ENCODE measurements at places on chromosomes 11 and 22. TPM values are rescaled to one million over a fixed set of nuclear protein-coding genes. Genes with fewer than 3 reads are reported as not detected.

GRCh38 chr11:120546312-120547205, 35.0 kb downstream of the GRIK4 start:
- no peak overlapping the region for H3K4me3 ChIP-seq
- H3K36me3 ChIP-seq, result no peaks in the 10 kb centered on the region
- peaks cover 6% of the 10 kb centered on the region for H3K4me1 ChIP-seq
- H3K27ac ChIP-seq, result no peak overlapping the region
- DNase-seq, result peak; percentile 59
- H3K27me3 ChIP-seq, result no peaks in the 10 kb centered on the region

DNA sequence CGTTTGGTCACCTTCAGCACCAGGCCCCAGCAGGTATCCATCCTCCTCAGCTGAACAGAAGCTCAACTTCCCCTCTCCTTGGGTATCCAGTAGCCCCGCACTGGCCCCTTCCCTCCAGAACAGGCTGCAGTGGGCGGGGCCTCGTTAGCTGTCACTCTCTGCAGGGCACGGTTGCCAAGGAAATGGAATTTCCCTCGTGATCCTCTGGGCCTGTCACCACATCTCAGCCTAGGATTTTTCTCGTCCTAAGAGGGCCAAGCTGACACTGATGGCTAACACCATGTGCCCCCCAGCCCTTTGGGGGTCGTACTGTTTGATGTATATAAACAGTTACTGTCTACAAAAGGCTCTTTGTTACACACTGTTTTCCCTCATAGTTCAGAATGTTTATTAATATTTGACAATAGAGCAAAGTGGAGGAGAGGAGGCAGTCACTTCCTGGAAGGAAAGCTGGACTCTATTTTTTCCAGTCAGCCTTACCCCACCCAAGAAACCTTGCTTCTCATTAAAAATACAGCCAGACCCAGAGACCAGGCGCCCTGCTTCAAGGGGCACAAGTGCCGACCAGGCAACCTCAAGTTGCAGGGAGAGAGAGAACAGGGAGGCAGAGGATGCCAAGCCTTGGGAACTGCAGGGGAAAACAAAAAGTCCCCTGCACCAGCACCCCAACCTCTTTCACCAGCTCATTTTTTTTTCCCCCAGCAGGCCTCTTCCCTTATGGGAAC, 44.5 kb downstream of the FEZ1 start:
- H3K27me3 ChIP-seq, result no peaks in the 10 kb centered on the region
- H3K4me3 ChIP-seq, result no peak overlapping the region
- DNase-seq, result peak; percentile 58
- H3K4me1 ChIP-seq, result peaks cover 6% of the 10 kb centered on the region

GRCh38 chr11:36657610-36658267, 59.7 kb upstream of the RAG2 start:
- H3K36me3 ChIP-seq, result no peaks in the 10 kb centered on the region
- H3K4me3 ChIP-seq, result no peak overlapping the region
- peak; percentile 67 for DNase-seq
- peaks cover 10% of the 10 kb centered on the region for H3K4me1 ChIP-seq

DNA sequence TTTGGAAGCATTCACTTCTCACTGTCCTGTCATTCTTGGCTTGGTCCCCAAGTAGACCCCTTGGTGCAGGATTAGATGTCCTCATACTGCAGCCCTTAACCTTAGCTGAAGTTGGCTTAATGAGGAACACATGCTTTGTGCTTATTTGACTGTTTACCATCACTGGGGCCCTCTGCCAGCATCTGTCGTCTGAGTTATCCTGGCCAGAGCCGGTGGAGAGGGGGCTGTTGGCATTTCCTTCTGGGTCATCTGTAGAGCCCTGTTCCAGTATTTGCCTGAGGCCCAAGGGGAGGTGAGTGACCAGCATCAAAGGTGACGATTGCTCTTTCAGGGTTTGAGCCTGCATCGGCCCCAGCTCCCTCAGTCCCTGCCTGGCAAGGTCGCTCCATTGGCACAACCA, 126.4 kb upstream of the RASSF10 start:
- H3K4me3 ChIP-seq, result no peak overlapping the region
- no peak for DNase-seq
- H3K4me1 ChIP-seq, result no peaks in the 10 kb centered on the region
- no peaks in the 10 kb centered on the region for H3K27me3 ChIP-seq
- peaks cover 12% of the 10 kb centered on the region for H3K36me3 ChIP-seq
- H3K27ac ChIP-seq, result no peak overlapping the region

GRCh38 chr11:86091086-86091485, 22.2 kb upstream of the PICALM start:
- DNase-seq, result no peak
- no peaks in the 10 kb centered on the region for H3K27me3 ChIP-seq

DNA sequence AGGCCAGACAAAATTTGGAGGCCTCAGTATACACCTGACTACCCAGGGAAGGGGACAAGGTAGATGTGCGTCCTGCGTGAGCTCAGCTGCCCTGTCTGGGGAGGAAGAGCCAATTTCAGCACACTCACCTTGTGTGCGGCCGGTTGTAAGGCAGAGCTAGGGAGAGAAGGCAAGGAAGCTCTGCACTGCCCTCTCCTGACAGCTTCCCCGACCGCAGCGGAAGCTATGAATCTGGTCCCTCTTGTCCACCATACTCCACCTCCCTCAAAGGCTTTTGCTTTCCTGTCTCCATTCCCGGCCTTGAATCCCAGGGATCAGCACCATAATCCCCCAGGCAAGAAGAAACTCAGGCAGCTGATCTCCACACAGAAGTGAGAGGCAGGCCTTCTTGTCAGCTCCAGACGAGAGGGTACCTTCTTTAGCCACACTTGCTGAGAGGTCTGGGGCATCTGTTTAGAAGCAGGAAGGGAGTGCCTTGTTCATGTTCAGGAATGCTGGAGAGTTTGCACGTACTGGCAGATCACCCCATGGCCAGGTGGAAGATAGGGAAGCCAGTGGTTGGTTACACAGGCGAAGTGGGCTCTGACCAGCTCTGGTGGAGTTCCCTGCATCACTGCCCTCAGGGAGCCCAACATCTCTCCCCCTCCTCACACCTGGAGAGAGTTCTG, 62.5 kb downstream of the FEZ1 start:
- H3K27me3 ChIP-seq, result peaks cover 1% of the 10 kb centered on the region
- H3K4me3 ChIP-seq, result no peak overlapping the region
- H3K27ac ChIP-seq, result no peak overlapping the region
- peak; percentile 61 for DNase-seq

- H3K36me3 ChIP-seq, result no peaks in the 10 kb centered on the region
- H3K27ac ChIP-seq, result no peak overlapping the region
- H3K27me3 ChIP-seq, result peaks cover 3% of the 10 kb centered on the region
- H3K4me3 ChIP-seq, result no peak overlapping the region
- DNase-seq, result no peak
- H3K4me1 ChIP-seq, result no peaks in the 10 kb centered on the region
Observed at GRCh38 chr11:79336797-79337517, 103.9 kb downstream of the TENM4 start.

- H3K27ac ChIP-seq, result no peak overlapping the region
- H3K4me1 ChIP-seq, result peaks cover 19% of the 10 kb centered on the region
Observed at GRCh38 chr11:117547195-117547850, 219.7 kb downstream of the CEP164 start.

DNA sequence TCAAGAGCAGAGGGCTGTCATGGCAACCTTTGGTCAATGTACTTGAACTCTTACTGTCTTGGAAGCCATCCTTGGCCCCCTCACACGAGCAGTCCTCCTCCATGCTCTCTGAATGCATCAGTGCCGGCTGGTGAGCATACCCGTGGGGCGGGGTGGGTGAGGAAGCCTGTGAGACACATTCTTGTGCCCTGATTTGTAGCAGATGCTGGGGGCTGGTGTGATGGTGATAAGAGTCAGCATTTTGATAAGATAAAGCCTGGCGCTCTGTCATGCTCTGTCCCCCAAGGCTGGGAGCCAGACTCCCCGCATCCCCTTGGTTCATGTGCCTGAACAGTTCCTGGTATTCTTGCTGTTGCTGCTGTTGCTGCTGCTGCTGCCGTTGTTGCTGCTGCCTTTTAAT, 20.5 kb upstream of the APOA1 start:
- peaks cover 66% of the 10 kb centered on the region for H3K36me3 ChIP-seq
- peaks cover 13% of the 10 kb centered on the region for H3K4me1 ChIP-seq
- no peaks in the 10 kb centered on the region for H3K27me3 ChIP-seq
- H3K27ac ChIP-seq, result no peak overlapping the region

DNA sequence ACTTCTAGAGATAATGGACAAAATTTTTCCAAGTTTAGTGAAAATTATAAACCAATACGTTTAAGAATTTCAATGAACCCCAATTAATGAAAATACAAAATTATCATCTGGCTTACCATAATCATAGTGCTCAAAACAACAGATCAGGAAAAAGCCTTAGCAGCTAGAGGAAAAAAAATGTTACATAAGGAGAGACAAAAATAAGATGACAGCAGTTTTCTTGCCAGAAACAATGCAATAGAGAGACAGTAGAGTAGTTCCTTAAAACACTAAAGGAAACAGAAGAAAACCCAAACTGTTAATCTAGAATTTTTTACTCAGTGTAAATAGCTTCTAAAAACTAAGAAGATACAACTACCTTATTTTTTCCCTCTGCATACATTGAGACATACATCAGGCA, 341.7 kb upstream of the CHORDC1 start:
- no peak overlapping the region for H3K4me3 ChIP-seq
- H3K27me3 ChIP-seq, result no peaks in the 10 kb centered on the region
- no peak overlapping the region for H3K27ac ChIP-seq

- H3K27me3 ChIP-seq, result no peaks in the 10 kb centered on the region
- no peak overlapping the region for H3K4me3 ChIP-seq
- peak; percentile 42 for DNase-seq
- H3K27ac ChIP-seq, result no peak overlapping the region
- H3K4me1 ChIP-seq, result peaks cover 13% of the 10 kb centered on the region
Observed at GRCh38 chr11:126083829-126084607, 21.4 kb upstream of the CDON start.

- peaks cover 60% of the 10 kb centered on the region for H3K36me3 ChIP-seq
- H3K27ac ChIP-seq, result peak overlapping the region; percentile 81
- H3K4me3 ChIP-seq, result no peak overlapping the region
- DNase-seq, result no peak
- H3K27me3 ChIP-seq, result no peaks in the 10 kb centered on the region
Observed at GRCh38 chr22:36325154-36326031, 62.4 kb downstream of the MYH9 start.

GRCh38 chr11:77151804-77152509, 23.9 kb downstream of the MYO7A start:
- no peak overlapping the region for H3K27ac ChIP-seq
- H3K27me3 ChIP-seq, result no peaks in the 10 kb centered on the region
- H3K36me3 ChIP-seq, result no peaks in the 10 kb centered on the region
- no peak for DNase-seq
- H3K4me1 ChIP-seq, result peaks cover 5% of the 10 kb centered on the region
- H3K4me3 ChIP-seq, result no peak overlapping the region

- DNase-seq, result no peak
- no peaks in the 10 kb centered on the region for H3K27me3 ChIP-seq
- no peaks in the 10 kb centered on the region for H3K4me1 ChIP-seq
- no peak overlapping the region for H3K4me3 ChIP-seq
- H3K27ac ChIP-seq, result no peak overlapping the region
- H3K36me3 ChIP-seq, result peaks cover 3% of the 10 kb centered on the region
Observed at GRCh38 chr11:71472357-71472885, 19.4 kb downstream of the NADSYN1 start.

DNA sequence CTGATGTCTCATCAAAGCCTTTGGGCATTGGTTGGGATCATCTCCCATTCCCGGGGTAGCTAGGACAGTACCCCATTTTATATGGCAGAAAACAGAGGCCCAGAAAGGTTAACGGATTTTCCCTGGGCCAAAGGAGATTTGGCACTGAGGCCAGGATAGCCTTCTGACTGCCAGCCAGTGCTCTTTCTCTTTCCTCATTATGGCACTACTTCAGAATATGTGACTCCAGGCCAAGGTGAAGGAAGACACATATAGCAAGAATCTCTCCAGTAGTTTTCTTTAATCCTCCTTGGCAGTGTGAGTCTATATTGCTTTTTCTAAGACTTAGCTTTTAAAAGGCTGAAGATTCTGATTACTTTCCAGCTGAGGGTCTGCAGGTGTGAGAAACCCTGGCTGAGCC, 94.8 kb upstream of the AMOTL1 start:
- no peak for DNase-seq

The PRR33 gene
- not detected for total RNA-seq

The OR2D2 gene
- not detected for total RNA-seq

The CSNK2A3 gene
- total RNA-seq, result 1.4 TPM

The KDM4D gene
- total RNA-seq, result 3.0 TPM

The GVQW3 gene
- total RNA-seq, result 9.9 TPM

The CRYBB1 gene
- not detected for total RNA-seq

All from A673 (cell line).